Neural crest cell (in vitro differentiated cells): ENCODE measurements at places on chromosomes 6 and 20. TPM values are rescaled to one million over a fixed set of nuclear protein-coding genes. Genes with fewer than 3 reads are reported as not detected.
A peak's percentile ranks its signal among the peaks of the same experiment; 100 is the strongest.

DNA sequence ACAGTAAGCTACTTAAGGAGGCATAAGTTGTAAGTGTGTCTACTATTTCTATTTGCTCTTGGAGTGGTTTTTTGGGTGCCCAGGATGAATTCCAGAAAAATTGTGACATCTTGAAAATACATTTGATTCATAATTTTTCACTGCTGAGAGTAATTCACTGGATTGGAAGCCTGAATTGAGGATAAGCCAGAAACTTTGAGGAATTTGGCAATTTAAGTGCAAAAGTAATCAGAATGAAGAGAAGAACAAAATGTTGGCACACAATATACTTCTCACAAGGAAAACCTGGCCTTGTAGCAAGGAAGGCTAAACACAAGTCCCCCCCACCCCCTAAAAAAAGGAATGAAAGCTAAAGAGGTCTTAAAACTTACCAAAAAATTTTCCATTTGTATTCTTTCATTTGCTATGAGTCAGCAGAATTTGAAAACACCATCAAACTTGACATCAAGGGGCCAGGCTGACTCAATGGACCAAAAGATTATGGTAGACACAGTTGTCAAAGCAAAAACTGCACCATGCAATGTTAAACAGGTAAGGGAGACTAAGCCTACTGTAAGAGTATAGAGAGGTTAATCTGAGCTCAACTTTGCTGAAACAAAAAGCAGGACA is 840.0 kb downstream of the FRK start:
- no peak for DNase-seq
- H3K4me3 ChIP-seq: no peak overlapping the region
- peaks cover 11% of the 10 kb centered on the region for H3K4me1 ChIP-seq
- H3K27me3 ChIP-seq: no peaks in the 10 kb centered on the region
- H3K36me3 ChIP-seq: peaks cover 3% of the 10 kb centered on the region

DNA sequence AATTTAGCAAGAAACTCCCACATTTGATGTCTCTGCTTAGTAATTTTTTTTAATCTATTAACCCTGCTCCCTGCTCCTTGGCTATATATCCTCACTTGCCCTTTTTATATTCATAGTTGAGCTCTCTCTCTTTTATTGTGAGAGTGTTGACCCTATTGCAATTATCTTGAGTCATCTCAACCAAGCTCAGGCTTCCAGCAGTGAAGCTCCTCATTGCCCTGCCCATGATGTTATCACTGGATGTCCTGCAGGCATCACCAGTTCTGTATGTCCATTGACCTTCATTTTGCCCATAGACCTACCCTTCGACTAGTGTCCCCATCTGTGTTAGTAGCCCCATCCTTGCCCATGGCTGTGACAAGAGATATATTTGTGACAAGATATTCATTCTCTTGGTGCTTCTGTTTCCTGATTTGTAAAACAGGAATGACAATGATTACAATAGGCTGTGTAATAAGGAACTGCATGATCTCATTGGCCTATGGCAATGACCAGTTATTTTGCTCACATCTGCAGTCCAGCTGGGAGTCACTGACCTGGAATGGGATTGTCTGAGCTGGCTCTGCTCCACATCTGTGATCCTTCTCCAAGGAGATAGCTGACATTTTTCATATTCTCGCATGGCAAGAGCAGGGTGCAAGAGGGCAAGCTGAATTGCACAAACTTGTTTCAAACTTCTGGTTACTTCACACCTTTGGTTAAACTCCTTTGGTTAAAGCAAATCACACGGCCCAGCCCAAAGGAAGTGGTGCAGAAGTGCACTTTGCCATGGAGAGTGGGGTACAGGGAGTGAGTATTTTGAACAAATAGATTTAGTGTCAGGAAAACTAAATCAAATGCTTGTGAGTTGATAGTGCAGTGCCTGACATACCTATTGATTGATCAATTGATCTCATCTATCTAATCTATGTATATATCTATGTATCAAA is 47.7 kb upstream of the CST5 start:
- no peak overlapping the region for H3K27ac ChIP-seq
- H3K4me3 ChIP-seq: no peak overlapping the region
- no peaks in the 10 kb centered on the region for H3K27me3 ChIP-seq
- H3K36me3 ChIP-seq: no peaks in the 10 kb centered on the region

GRCh38 chr6:21871831-21872230 is 278.3 kb downstream of the SOX4 start:
- peaks cover 11% of the 10 kb centered on the region for H3K4me1 ChIP-seq
- peaks cover 23% of the 10 kb centered on the region for H3K36me3 ChIP-seq
- no peak overlapping the region for H3K27ac ChIP-seq
- H3K27me3 ChIP-seq: no peaks in the 10 kb centered on the region
- DNase-seq: no peak

GRCh38 chr6:5184218-5184617 is 76.5 kb downstream of the LYRM4 start:
- no peaks in the 10 kb centered on the region for H3K27me3 ChIP-seq
- H3K36me3 ChIP-seq: no peaks in the 10 kb centered on the region
- H3K27ac ChIP-seq: no peak overlapping the region
- peaks cover 3% of the 10 kb centered on the region for H3K4me1 ChIP-seq
- H3K4me3 ChIP-seq: no peak overlapping the region

DNA sequence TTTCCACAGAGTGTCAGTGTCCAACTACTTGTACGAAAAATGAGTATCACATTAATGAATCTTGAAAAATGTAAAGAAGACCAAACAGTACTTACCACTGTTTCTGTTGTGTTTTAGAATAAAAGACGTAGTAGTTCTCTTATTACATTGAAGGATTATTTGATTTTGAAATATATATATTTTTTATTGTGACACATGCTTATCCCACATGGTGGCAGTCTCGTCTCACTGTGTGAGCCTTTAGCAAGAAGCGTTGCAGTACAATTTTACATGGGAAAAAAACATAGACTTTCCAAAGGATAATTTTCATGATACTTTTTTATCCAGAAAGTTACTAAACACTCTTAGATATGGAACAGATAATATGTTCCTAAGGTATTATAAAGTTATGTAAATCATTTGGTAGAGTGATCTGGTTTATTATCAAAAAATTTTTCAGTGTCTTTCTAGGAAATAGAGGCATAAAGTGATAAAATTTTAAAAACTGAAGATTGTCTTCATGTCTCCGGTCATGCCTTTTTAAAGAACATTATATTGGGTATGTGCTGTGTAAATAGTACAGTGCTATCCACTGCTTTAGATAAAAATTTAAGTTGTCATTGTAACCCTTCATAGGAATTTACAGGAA is 117.5 kb upstream of the SAMD5 start:
- DNase-seq: no peak
- H3K27me3 ChIP-seq: no peaks in the 10 kb centered on the region
- no peaks in the 10 kb centered on the region for H3K36me3 ChIP-seq

- peak; percentile 46 for DNase-seq
- H3K4me3 ChIP-seq: peak overlapping the region; percentile 87
- H3K27ac ChIP-seq: no peak overlapping the region
- H3K4me1 ChIP-seq: peaks cover 22% of the 10 kb centered on the region
- peaks cover 2% of the 10 kb centered on the region for H3K36me3 ChIP-seq
Measured at GRCh38 chr6:157235600-157236039, 87.7 kb downstream of the TMEM242 start.

DNA sequence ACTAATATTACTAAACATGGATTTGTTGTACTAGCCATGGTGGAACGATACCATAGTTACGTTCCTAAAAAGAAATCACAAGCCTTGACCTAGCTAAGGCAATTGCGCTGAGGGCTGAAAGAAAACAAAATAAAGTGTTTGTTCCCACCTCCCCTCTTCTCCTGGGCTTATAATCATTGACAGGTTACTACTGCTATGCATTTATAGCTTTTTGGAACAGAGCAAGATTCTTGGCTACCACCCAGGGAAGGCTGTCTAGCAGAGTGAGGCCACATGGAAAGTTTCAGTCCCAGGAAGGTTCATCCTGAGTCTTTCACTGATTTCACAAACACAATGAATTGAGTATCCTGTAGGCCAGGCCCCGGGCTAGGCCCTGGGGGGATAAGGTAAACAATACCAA is 84.6 kb downstream of the TMEM170B start:
- no peaks in the 10 kb centered on the region for H3K27me3 ChIP-seq
- H3K27ac ChIP-seq: no peak overlapping the region
- H3K36me3 ChIP-seq: no peaks in the 10 kb centered on the region
- H3K4me1 ChIP-seq: peaks cover 4% of the 10 kb centered on the region

- no peak for DNase-seq
- H3K36me3 ChIP-seq: peaks cover 13% of the 10 kb centered on the region
- peaks cover 22% of the 10 kb centered on the region for H3K4me1 ChIP-seq
- H3K27me3 ChIP-seq: peaks cover 13% of the 10 kb centered on the region
Measured at GRCh38 chr6:166351715-166352285, 9.5 kb upstream of the SFT2D1 start.

GRCh38 chr6:21928827-21929226 is 335.3 kb downstream of the SOX4 start:
- H3K4me1 ChIP-seq: peaks cover 16% of the 10 kb centered on the region
- no peak overlapping the region for H3K27ac ChIP-seq

- peaks cover 13% of the 10 kb centered on the region for H3K4me1 ChIP-seq
- no peak overlapping the region for H3K4me3 ChIP-seq
- peaks cover 5% of the 10 kb centered on the region for H3K36me3 ChIP-seq
- no peak for DNase-seq
- no peaks in the 10 kb centered on the region for H3K27me3 ChIP-seq
- H3K27ac ChIP-seq: no peak overlapping the region
Measured at GRCh38 chr20:14220986-14221385, 116.4 kb downstream of the FLRT3 start.

GRCh38 chr6:4895971-4896370 is 107.9 kb downstream of the RPP40 start:
- no peaks in the 10 kb centered on the region for H3K27me3 ChIP-seq
- no peak overlapping the region for H3K4me3 ChIP-seq
- H3K4me1 ChIP-seq: peaks cover 4% of the 10 kb centered on the region
- H3K36me3 ChIP-seq: peaks cover 44% of the 10 kb centered on the region
- DNase-seq: no peak

DNA sequence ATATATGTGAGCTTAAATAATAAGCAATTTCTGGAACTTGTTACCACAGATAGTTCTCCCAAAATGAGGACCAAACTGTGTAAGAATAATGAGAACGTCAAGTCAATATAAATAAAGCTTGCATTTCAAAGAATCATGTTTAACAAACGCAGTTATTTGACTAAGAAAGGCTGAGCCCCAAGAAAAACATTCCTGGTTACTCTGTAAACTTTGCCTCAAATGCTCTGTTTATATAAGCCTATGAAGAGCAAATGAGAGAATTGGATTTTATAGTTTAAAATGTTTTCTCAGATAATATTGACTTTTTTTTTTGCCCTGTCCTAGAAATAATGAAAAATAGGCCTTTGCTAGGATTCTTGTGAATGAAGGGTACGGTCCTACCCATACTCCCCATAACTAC is 81.3 kb downstream of the C6orf52 start:
- H3K4me3 ChIP-seq: no peak overlapping the region
- H3K36me3 ChIP-seq: no peaks in the 10 kb centered on the region
- no peaks in the 10 kb centered on the region for H3K4me1 ChIP-seq
- no peaks in the 10 kb centered on the region for H3K27me3 ChIP-seq

- H3K27ac ChIP-seq: no peak overlapping the region
- no peak overlapping the region for H3K4me3 ChIP-seq
- no peak for DNase-seq
- no peaks in the 10 kb centered on the region for H3K36me3 ChIP-seq
- H3K27me3 ChIP-seq: no peaks in the 10 kb centered on the region
Measured at GRCh38 chr20:22773344-22773743, 189.0 kb upstream of the FOXA2 start.

GRCh38 chr20:35020108-35020928 is 64.7 kb downstream of the MYH7B start:
- no peak for DNase-seq
- no peak overlapping the region for H3K4me3 ChIP-seq
- H3K36me3 ChIP-seq: peaks cover 7% of the 10 kb centered on the region
- H3K27me3 ChIP-seq: no peaks in the 10 kb centered on the region

GRCh38 chr20:15319439-15319838 is 982.0 kb upstream of the FLRT3 start:
- peaks cover 3% of the 10 kb centered on the region for H3K36me3 ChIP-seq
- H3K27me3 ChIP-seq: no peaks in the 10 kb centered on the region
- no peak overlapping the region for H3K27ac ChIP-seq
- H3K4me3 ChIP-seq: no peak overlapping the region
- DNase-seq: no peak
- H3K4me1 ChIP-seq: no peaks in the 10 kb centered on the region

GRCh38 chr6:53273370-53273769 is 75.4 kb downstream of the ELOVL5 start:
- no peak overlapping the region for H3K4me3 ChIP-seq
- no peaks in the 10 kb centered on the region for H3K27me3 ChIP-seq
- peaks cover 33% of the 10 kb centered on the region for H3K36me3 ChIP-seq
- DNase-seq: no peak
- H3K4me1 ChIP-seq: no peaks in the 10 kb centered on the region

DNA sequence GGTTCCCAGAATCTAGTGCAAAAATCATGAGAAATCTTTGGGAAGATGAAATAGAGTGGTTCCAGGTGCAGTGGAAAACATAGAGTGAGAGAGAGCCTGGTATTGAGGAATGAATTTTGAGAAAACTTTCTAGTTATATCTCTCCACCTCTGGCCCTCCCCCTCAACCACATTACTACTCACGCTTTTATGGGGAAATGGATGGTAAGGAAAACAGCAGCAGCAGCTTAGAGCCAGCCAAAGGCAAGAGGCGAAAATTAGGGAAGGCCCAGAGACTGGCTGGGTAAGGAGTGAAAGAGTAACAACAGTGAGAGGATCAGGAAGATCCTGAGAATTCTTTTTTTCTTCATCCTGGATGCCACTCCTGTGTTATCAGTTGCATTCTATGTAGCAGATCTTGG is 187.9 kb upstream of the ECI2 start:
- H3K27me3 ChIP-seq: no peaks in the 10 kb centered on the region
- H3K4me3 ChIP-seq: no peak overlapping the region
- no peak for DNase-seq
- peaks cover under 1% of the 10 kb centered on the region for H3K36me3 ChIP-seq

DNA sequence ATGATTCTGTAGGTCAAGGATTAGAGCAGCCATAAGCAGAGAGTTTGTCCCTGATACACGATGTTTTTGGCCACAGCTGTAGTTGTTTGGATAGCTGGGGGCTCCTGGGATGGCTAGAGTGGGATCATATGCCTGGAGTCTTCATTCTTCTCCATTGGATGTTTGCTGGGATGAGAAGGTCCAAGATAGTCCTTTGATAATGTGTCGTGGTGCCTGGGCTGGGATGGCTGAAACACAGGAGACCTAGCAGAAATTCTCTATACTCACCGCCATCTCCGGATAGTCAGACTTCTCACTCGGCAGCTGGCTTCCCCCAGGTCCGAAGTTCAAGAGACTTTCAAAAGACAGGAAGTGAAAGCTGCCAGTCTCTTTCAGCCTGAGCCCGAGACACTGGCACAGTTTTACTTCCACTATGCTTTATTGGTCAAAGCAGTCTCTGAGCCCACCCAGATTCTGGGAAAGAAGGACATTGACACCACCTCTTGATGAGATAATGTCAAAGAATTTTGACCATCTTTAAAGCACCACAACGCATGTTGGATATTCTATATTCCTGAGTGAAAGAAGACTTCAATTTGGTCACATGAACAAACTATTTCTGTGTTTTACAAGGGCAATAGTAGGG is 16.0 kb downstream of the MARCKS start:
- no peak overlapping the region for H3K27ac ChIP-seq
- H3K4me1 ChIP-seq: peaks cover 13% of the 10 kb centered on the region
- DNase-seq: no peak

GRCh38 chr6:1792989-1793388 is 183.3 kb downstream of the FOXC1 start:
- H3K27me3 ChIP-seq: no peaks in the 10 kb centered on the region
- H3K4me1 ChIP-seq: no peaks in the 10 kb centered on the region

E2F1 gene
- total RNA-seq: 84.8 and 94.9 TPM in 2 replicates

UBD gene
- not detected in 2 replicates for total RNA-seq

ARFGEF3 gene
- total RNA-seq: 0.23 and 0.30 TPM in 2 replicates

HMGN3 gene
- 133 and 134 TPM in 2 replicates for total RNA-seq

ANKEF1 gene
- total RNA-seq: 3.7 and 3.8 TPM in 2 replicates

GSTA3 gene
- not detected in 2 replicates for total RNA-seq

LY6G5B gene
- 24.0 and 24.2 TPM in 2 replicates for total RNA-seq
